Lung (tissue), 17 donors: ENCODE measurements at places on chromosomes 2 and 18. TPM values are rescaled to one million over a fixed set of nuclear protein-coding genes. Genes with fewer than 3 reads are reported as not detected.

DNA sequence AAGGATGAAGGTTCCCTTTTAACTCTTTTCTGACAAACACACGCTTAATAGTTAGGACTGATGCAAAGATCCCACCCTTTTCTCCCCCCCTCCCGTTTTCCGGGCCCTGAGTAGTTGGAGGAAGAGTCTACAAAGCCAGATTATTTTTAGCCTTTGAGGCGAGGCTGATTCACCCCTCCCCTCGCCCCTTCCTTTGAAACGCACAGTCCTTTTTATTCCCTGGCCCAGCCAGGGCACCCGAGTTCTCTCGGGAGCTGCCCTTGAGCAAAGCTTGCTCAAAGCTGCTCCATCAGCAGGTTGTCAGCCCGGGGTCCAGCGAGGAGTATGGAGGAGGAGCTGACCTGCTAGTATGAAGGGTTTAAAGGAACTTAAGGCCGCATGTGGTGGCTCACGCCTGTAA lies 47.1 kb upstream of the SPRED2 start:
- DNase-seq: no peak

DNA sequence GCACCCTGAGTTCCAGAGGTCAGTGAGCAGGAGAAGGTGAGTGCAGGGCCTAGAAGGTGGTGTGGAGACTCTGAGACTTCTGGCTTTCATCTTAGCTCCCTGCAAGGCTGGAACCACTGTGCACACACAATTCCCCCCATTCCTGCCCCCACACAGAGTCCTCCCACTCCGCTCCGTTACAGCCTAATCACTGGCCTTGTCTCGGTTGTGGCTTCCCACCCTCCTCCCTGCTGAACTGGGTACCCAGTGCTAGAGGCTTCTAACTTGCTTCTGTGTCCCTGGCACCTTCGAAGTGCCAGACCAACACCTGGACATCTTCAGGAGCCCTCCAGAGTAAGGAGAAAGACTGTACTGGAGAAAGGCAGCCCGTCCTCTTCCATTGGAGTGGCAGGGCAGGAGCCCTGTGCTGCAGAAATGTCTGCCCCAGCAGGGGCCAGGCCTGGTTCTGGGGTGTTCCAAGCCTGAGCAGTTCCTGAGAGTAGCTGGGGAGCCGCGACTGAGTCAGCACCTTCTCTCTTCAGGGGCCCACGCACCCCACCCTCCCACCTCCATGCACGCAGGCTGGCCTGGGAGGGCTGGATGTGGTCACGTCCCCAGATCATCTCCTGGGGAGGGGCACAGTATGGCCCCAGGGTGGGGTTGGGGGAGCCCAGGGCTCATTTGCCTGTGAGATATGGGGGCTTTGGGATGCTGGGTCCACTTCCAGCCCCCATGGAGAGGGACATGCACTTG lies 23.4 kb downstream of the CROCC2 start:
- DNase-seq: no peak

DNA sequence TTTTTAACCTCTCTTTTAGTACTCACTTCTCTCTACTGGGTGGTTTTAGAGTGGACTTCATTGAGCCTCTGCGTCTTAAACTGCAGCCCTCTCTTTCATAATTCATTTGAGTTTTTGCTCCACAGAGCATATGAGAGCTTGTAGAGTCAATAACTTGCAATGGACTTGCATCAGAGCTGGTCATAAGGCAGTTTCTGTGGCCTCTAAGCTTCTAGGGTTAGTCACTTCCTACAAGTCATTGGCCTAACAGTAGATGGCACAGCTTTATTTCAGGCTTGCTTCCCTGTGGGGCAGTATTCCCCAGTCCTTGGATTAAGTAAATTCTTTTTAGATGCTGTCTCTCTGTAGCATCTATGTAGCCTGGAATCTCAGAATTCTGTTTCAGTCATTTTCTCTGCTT lies 1435.7 kb downstream of the LRP1B start:
- no peak for DNase-seq

DNA sequence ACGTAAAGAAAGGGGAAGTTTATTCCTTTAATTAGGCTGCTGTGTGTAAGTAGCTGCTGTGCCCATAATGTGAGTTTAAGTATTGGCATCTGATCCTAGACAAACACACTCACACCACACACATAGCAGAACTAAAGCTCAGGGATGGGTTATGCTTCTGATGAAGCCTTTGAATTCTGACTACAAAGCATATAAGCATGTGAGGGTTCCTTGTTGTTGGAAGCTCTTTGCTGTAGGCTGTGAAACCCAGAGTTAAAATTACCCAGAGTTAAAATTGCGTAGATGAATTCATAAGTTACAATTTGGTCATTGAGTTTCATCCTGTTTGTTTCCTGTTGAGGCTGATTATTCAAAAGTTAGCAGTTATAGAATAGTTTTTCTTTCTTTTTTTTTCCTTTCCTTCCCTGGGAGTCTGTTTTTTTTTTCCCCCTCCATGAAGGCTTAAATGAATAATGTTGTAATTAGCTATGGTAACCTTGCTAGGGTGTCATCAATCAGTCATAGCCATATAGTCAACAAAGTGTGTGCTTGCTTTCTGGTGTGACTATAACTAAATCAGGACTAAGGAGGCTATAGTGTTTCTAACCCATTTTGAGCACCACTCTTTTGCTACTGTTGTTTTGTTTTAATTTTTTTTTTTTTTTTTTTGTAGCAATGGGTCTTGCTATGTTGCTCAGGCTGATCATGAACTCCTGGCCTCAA lies 426.1 kb downstream of the PARD3B start:
- DNase-seq: no peak

DNA sequence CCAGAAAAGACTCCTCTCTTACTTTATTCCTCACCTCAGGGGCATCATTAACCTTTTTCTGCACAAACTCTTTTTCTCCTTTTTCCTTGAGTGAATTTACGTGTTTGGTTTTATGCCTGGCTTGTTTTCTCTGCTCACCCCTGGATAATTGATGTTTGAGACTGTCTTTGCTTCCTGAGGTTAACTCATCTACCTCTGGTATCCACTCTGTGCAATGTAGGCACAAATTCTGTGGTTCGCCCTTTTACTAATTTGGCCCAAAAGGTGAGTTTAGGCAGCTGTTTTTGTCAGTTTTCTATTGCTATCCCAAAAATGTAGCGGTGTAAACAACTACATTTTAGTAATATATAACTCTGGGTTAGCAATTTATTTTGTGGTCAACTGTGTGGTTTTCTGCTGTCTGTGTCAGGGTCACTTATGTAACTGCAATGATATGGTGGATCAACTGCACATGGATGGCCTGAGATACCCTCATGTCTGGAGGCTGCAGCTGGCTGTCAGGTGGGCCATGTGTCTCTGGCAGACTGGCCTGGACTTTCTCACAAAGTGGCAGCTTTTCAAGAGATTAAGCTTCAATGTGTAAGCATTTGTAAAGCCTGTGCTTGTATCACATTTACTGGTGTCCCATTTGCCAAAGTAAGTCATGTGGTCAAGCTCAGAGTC lies 329.7 kb downstream of the FSIP2 start:
- DNase-seq: no peak

The CDKL4 gene
- polyA plus RNA-seq: 0.49 TPM

The C2orf15 gene
- 2.7 TPM for polyA plus RNA-seq

The CYBRD1 gene
- polyA plus RNA-seq: 76.7 TPM

GRCh38 chr18:46073474-46074331 lies 1.6 kb upstream of the PSTPIP2 start:
- peak; percentile 49 for DNase-seq

- no peak for DNase-seq
Observed at GRCh38 chr2:237766340-237766739, 32.2 kb upstream of the RBM44 start.

DNA sequence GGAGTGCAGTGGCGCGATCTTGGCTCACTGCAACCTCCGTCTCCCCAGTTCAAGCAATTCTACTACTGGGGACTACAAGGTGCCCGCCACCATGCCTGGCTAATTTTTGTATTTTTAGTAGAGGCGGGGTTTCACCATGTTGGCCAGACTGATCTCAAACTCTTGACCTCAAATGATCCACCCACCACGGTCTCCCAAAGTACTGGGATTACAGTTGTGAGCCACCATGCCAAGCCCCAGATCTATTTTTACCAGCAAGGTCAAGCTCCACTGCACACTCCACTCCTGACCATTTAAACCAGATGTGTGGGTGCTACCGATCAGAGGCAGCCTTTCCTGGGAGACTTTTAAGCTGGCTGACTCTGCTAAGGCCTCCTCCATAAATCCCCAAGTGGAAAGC lies 67.5 kb upstream of the CD226 start:
- no peak for DNase-seq

GRCh38 chr2:151906633-151906998 lies 78.4 kb upstream of the ARL5A start:
- no peak for DNase-seq

GRCh38 chr2:217650716-217651360 lies 352.0 kb downstream of the TNS1 start:
- DNase-seq: peak; percentile 81

DNA sequence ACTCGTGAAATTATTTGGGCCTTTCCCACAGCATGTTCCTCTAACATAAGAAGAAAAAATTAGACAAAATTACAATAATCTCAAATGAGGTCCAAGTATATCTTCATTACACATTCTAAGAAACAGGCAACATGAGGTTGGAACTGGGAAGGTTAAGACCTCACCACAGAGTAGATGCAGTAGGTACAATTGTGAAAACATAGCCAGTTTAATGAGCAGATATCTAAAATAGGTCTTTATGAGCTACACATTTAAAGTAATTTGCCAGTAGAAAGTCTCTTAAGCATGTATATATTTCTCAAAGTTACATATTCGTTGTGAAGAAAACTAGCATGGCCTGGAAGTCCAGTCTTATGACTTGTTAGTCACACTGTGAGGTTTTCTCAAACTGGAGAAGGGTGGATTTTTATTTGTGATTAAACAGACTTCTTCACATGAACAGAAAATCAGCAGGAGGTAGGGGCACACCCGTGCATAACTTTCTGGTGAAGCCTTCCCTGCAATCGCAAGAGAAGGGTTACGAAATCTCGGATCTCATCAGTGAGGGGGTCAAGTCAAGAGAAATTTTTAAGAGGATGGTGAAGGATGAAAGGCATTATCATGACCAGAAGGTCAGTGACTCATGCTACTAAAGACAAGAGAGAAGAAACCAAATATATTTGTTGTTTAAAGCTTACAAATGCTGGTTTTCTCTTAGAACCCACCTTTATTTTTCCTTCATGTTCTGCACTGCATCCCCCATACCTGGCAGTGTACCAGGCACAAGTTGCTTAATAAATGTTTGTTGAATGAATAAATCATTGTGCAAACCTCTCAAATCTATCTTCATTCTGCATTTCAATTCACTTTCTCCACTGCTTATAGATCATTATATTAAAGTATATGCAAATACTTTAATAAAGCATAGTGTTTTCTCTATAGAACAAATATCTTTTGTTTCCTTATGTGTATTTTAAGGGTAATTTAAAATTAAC lies 5.1 kb upstream of the RAB27B start:
- no peak for DNase-seq

GRCh38 chr2:9021563-9022211 lies 18.2 kb upstream of the MBOAT2 start:
- DNase-seq: no peak

- no peak for DNase-seq
Observed at GRCh38 chr18:60893355-60894097, 439.7 kb upstream of the CDH20 start.

The CHRND gene
- not detected for polyA plus RNA-seq

GRCh38 chr18:11757084-11757590 lies 68.1 kb downstream of the GNAL start:
- no peak for DNase-seq
